Right atrium auricular region (tissue), 2 donors: ENCODE measurements at places on chromosomes 12 and 14. TPM values are rescaled to one million over a fixed set of nuclear protein-coding genes. Genes with fewer than 3 reads are reported as not detected.

Gene PARP2
- total RNA-seq, result 6.5 TPM

- DNase-seq, result no peak
Measured at GRCh38 chr12:93705237-93705636, 28.1 kb downstream of the CRADD start.

DNA sequence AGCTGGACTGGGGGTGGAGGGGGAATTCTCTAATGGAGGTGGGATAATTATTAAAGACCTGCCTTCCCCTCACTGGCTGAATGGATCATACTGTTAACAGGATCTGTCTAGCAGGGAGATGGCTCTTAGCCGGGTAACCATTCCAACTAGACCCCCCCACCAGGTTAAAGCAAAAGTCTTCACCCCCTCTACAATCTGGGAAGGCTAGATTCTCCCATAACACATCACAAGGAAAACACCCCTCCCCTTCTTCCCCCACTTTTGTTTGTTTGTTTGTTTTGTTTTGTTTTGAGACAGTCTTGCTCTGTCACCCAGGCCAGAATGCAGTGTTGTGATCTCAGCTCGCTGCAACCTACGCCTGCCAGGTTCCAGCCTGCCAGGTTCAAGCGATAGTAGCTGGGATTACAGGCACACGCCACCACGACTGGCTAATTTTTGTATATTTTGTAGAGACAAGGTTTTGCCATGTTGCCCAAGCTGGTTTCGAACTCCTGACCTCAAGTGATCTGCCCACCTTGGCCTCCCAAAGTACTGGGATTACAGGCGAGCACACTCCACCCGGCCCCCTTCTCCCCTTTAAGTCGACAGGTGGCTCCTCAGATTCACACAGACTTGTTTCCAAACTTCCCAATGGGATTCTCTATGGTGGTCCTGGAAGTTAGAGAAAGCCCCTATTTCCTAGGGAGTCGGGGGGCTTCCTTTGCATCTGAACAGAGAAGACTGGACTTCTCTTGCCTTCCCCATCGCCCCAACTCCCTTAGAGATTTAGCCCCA, 3.5 kb upstream of the BAZ2A start:
- DNase-seq, result no peak

DNA sequence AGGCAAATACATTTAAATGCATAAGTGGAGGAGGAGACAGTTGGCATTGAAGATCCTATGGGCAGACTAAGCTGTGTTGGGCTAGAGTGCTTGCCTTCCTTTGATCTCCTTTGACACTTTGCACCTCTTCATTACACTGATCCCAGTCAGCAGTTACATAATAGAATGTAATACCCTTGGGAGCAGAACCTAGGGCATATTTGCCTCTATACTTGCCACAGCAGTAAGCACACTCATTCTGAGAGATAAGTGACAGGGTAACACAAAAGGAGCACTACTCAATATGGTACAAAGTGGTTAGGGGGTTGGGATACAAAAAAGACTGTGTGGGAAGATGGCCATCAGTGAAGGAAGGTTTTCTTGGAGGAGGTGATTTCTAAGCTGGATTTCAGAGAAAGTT, 9.0 kb downstream of the MARS1 start:
- DNase-seq, result no peak

DNA sequence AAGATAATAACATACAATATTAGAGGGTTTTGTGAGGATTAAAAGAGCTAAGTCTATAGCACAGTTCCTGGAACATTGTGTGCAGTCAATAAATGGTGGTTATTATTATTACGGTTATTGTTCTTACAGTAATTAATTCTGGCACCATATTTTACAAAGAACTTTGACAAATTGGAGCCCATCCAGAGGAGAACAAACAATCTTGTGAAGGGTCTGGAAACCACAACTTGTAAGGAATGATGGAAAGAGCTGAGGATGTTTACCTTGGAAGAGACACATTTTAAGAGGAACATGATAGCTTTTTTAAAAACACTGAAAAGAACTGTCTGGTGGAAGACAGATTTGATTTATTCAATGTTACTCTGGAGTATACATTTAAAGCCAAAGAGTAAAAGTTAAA, 150.5 kb upstream of the KRR1 start:
- no peak for DNase-seq

- DNase-seq, result peak; percentile 89
Measured at GRCh38 chr12:122399592-122400373, 22.7 kb downstream of the CLIP1 start.

GRCh38 chr12:56129206-56129941, 1.3 kb downstream of the ESYT1 start:
- peak; percentile 74 for DNase-seq

GRCh38 chr14:34640826-34641225, 10.9 kb upstream of the SNX6 start:
- no peak for DNase-seq

Gene KLHDC1
- 5.5 TPM for total RNA-seq

DNA sequence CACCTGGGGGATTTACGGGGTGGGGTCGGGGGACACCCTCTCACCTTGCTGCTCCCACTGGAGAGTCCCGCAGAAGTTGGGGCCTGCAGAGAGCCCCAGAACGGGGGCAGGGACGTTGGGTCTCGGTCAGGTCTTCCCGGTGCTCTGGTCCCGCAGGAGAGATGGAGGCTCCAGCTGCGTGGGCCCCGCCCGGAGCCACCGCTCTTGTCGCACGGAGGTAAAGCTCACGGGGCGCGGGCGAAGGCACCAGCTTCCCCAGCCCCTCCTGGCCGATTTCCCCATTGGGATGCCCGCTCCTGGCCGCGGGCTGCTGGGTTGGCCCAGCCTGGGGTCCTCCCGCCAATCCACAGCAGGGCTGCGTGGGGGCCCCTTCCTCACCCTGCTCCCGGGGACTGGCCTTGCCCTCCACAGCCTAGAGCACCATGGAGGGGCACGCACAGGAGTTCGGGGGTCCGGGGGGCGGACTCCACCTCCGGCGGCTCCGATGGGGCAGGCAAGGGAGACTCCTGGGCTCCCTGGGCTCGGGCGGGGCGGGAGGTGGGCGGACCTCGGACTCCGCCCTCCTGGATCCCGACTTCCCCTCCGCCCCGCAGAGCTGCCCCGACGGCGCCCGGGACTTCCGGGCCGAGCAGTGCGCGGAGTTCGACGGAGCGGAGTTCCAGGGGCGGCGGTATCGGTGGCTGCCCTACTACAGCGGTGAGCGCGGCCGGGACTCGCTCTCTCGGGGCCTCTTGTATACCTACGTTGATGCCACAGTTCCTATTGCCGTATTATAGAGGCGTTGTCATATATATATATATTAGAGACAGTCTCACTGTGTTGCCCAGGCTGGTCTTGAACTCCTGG, 8.4 kb downstream of the PAPLN start:
- DNase-seq, result no peak

GRCh38 chr12:64470495-64470894, 18.6 kb downstream of the TBK1 start:
- no peak for DNase-seq

GRCh38 chr14:53620317-53620716, 336.3 kb downstream of the BMP4 start:
- DNase-seq, result no peak

DNA sequence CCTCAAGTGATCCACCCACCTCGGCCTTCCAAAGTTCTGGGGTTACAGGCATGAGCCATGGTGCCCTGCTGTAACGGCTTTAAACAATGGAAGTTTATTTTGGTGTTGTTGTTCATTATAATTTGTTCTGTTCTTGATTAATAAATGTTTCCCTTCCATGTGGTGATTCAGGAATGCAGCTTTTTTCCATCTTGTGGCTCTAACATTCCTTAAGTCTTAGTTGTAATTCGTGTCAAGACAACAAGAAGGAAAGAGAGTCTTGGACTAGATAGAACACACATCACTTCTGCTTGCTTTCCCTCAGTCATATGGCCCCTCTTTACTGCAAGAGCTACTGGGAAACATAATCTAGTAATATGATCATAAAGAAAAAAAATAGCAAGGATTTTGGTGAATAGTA, 211.6 kb downstream of the SLC6A15 start:
- DNase-seq, result no peak

GRCh38 chr12:30880061-30880460, 46.5 kb upstream of the TSPAN11 start:
- no peak for DNase-seq

- no peak for DNase-seq
Measured at GRCh38 chr12:80443974-80444666, at the start of gene PTPRQ. Gene PTPRQ (plus strand): TSS chr12:80444235. CDS start chr12:80444346, 111 bp downstream.

DNA sequence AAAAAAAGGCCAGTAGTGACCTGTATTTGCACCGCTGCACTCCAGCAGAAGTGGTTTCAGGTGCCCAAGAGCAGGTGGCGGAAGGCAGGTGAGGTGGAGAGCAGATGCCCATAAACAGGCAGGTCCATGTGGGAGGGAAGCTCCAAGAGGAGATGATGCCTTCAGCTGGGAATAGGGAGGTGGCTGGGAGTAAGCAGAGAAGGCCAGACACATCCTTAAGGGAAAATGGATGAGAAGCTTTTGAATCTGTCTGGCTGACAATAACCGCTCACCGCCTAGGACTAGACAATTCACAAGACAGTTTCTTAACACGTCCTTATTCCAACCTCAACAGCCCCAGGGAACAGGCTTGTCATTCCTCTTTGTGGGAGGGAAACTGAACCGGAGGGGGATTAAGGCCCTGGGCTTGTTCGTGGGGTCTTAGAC, 43.9 kb upstream of the PLEKHG6 start:
- no peak for DNase-seq

GRCh38 chr14:52589646-52590045, 37.0 kb downstream of the GPR137C start:
- no peak for DNase-seq

GRCh38 chr12:75954041-75954440, 77.5 kb downstream of the PHLDA1 start:
- no peak for DNase-seq

DNA sequence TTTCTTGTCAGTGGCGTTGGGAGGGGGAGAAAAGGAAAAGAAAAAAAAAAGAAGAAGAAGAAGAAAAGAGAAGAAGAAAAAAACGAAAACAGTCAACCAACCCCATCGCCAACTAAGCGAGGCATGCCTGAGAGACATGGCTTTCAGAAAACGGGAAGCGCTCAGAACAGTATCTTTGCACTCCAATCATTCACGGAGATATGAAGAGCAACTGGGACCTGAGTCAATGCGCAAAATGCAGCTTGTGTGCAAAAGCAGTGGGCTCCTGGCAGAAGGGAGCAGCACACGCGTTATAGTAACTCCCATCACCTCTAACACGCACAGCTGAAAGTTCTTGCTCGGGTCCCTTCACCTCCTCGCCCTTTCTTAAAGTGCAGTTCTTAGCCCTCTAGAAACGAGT, 1.9 kb downstream of the ASCL1 start:
- no peak for DNase-seq

DNA sequence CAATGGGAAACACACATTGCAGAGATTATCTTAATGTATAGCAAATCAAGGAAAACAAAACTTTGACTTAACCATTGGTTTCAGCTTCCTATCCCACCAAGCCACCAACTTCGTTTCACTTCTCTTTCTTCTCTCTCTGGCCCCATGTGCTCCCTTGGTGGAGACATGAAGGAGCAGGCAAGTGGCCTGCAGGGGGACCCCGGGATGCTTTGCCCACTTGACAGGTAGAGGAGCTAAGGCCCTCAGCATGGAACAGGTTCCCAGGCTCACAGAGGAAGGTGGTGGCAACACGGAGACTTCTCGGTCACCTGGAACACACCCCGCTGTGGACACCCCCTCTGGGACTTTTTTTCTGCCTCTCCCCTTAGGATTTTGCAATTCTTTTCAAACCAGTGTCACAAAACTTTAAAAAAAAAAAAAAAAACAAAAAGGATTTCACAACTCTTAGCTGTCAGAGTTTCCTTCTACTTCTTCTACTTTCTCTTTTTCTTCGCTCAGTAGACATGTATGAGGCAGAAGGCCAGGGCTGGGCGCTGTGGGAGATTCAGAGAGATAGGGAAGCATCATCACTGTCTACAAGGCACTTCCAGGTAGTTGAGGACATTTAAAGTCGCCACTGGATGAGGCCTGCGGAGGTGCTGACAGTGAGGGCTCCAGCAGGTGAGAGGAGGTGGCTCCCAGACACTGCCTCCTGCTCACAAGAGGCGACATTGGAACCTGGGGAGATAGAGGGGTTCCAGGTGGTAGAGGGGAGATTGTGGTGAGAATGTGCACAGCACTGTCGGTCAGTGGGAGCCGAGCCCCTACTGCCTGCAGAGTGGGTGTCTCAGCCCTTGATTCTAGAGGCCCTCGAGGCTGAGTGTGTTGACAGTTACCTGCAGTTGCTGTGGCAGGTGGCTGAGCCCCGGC, 119.6 kb downstream of the GCH1 start:
- DNase-seq, result no peak

Gene JAG2
- 14.5 TPM for total RNA-seq

DNA sequence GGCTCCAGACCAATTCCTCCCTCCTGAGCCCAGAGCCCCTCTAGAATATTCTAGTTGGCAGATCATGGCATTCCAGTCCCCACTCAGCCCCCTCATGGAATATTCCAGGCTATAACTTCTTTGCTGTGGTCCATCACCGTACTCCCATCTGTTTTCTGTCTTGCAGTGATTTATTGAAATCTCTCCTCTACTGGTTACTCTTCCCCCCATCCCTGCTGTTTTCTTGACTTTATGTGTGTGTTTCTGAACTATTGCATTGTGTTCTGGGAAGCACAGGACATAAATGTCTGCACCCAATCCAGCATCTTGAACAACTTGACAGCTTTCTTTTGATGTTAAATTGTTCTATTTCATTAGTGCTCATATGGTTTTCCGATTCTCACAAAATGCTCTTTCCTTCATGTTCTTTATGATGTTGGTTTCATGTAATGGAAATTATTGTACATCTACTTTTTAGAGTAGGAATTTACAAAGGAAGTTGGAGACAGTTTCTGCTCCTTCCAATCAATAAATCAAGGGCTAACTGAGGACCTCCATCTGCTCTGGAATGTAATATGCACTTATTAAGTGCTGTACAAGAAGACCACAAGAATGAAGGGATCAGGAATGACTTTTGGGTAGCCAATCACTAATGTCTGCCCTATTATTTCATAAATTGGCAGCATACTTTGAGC, 26.3 kb downstream of the PDE6H start:
- no peak for DNase-seq

Gene FGD4
- 16.2 TPM for total RNA-seq

- DNase-seq, result no peak
Measured at GRCh38 chr12:64110864-64111263, 111.2 kb downstream of the KICS2 start.

Gene CLMN
- 3.4 TPM for total RNA-seq

DNA sequence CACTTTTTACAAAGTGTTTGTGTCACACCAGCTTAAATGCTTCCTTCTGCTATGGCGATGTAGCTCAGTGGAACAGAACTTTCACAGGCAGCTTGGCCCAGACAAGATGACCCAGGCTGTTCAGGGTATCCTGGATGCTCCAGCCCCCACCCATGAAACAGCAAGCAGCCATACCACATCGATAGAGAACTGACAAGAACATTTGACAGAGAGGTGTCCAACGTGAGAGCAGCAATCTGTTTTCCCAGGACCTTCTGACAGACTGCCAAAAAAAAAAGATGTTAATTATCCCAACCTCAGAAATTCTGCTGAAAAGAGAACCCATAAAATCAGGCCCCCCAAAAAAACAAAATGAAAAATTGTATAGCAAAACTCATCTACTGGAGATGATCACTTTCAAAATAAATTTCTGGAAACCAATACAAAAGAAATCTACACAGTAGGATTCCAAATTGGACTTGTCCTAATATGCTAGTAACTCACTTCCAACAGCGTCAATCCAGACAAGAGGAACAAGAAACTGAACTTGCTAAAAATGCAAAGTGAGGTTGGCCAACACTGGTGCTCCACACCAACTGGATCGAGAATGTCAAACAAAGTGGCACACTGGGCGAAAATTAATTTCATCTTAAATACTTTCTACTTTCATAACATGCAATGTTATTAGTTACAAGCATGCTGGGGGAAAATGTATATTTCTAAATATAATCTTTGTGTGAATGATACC, 118.8 kb downstream of the DPF3 start:
- no peak for DNase-seq

- DNase-seq, result no peak
Measured at GRCh38 chr12:51381226-51382079, 9.8 kb downstream of the GALNT6 start.
